Stimulated activated CD4-positive, alpha-beta T cell treated with anti-CD3 and anti-CD28 coated beads, Interleukin-4, amount 100 ng/mL, for 24 hours (primary cell): ENCODE measurements at places on chromosomes 2 and 18.

DNA sequence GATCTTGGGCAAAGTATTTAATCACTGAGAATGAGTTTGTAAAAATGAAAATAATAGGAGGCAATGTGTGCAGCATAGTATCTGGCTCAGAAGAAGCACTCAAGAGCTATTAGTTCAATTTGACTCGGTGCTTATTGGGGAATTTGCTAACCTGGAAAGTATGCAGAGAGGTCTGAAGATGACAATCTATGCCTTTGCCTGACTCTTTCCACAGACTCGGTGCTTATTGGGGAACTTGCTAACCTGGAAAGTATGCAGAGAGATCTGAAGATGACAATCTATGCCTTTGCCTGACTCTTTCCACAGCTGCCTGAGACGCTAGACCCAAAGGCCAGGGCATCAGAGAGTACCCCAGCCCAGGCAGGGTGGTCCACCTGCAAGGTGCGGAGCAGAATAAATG is 12.2 kb upstream of the SH3BP4 start:
- no peak for DNase-seq

DNA sequence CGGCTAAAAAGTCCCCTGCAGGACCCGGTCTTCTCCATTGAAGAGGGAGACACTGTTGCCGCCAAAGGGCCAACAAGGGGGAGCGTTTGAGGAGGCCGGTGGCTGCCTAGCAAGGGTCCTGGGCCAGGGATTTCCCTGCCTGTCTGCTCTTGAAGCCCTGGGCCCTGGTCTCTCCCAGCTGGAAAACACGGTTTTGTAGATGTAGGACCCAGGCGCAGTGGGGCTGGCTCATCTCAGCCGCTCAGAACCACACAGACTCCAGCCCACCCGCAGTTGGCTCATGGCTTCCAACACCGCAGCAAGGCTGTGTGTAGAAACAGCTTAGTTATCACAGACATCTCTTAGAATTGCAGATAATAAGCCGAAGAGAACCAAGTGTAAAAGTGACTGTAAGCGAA is 57.1 kb upstream of the TWIST2 start:
- DNase-seq = no peak

- DNase-seq = peak; percentile 19
Observed at GRCh38 chr18:76495435-76496193, 572 bp upstream of the ZNF516 start.

GRCh38 chr2:102848366-102848839 is 86.6 kb downstream of the TMEM182 start:
- no peak for DNase-seq

- no peak for DNase-seq
Observed at GRCh38 chr2:18932853-18933252, 343.5 kb upstream of the NT5C1B start.

- DNase-seq = peak; percentile 67
Observed at GRCh38 chr2:152573168-152573567, 144.1 kb downstream of the PRPF40A start.

DNA sequence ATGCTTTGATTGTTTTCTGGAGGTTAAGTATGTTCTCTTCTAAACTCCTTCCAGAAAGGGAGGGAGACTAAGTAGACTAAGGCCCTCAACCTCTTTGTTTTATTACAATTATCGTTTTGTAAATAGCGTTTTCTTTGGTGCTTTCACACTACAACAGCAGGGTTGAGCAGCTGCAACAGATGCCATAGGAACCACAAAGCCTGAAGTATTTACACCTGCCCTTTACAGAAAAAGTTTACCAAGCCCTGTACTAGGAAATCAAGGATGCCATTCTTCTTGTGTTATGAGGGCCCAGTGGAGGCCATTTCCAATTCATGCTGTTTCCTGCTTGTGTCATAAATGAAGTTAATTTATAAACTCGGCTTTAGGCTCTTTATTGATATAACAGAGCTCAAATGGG is 914.8 kb downstream of the DCDC2C start:
- DNase-seq = no peak
